ENCODE measurements at places on chromosomes 7 and 10. TPM values are rescaled to one million over a fixed set of nuclear protein-coding genes. Genes with fewer than 3 reads are reported as not detected.
A peak's percentile ranks its signal among the peaks of the same experiment; 100 is the strongest.

- DNase-seq: no peak
Measured at GRCh38 chr10:31204090-31204489, 114.9 kb upstream of the ZEB1 start.

GRCh38 chr10:60430017-60430416 lies 40.3 kb upstream of the ANK3 start:
- no peak for DNase-seq

- no peak for DNase-seq
Measured at GRCh38 chr10:132054564-132054963, 11.2 kb upstream of the JAKMIP3 start.

- no peak for DNase-seq
Measured at GRCh38 chr10:74816824-74817498, 9.4 kb upstream of the KAT6B start.

- no peak for DNase-seq
Measured at GRCh38 chr10:123635131-123635530, 31.0 kb upstream of the GPR26 start.

- no peak for DNase-seq
Measured at GRCh38 chr7:33809228-33809627, 96.1 kb upstream of the BMPER start.

DNA sequence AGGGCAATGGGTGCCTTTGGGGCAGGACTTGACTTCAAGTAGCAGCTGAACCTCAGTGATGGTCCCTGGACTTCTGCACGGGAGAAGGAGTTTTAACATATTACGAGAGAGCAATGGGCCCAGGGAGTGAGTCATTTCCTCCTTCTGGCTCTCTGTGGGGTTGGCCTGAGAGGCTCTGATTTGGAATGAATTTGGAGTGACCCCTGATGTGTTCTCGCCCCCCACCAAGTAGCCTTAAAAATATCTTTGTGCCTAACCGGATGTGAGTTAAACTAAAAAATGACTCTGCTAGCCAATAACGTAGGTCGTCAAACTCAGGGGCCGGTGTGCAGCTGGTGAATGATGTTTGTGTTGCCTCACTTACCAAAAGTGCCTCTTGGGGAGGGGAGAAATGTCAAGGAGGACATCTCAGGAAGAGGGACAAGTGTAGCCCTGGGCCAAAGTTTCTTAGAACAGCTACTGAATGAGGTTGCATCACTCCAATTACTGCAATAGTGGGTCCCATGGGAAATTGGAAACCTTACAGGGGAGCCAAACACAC lies 656.6 kb downstream of the INHBA start:
- no peak for DNase-seq

DNA sequence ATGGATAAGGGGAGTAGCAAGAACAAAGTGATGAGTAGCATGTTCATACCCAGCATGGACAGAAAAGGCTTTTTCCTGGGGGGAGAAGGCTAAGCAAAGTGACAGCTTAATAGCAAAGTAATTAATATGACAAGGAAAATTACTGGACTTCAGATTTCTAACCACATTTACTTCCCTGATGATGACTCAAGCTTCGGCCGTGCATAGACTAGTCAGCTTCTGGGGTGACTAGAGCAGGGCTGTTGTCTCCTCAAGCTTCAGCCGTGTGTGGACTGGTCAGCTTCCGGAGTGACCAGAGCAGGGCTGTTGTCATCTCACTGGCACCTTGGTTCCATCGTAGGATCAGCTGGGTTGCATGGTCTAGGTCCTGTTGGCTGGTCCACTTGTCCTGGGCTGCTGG lies 2.1 kb upstream of the ZNF117 start:
- no peak for DNase-seq

- no peak for DNase-seq
Measured at GRCh38 chr7:100875356-100875751, 451 bp downstream of the SRRT start.

- no peak for DNase-seq
Measured at GRCh38 chr10:95756041-95756761, at the start of gene ENTPD1. Gene ENTPD1, plus strand, starts transcription at chr10:95756163. Its CDS starts 77 bp downstream, at chr10:95756240.

GRCh38 chr10:30527623-30528428 lies 93.8 kb downstream of the MAP3K8 start:
- DNase-seq: no peak

DNA sequence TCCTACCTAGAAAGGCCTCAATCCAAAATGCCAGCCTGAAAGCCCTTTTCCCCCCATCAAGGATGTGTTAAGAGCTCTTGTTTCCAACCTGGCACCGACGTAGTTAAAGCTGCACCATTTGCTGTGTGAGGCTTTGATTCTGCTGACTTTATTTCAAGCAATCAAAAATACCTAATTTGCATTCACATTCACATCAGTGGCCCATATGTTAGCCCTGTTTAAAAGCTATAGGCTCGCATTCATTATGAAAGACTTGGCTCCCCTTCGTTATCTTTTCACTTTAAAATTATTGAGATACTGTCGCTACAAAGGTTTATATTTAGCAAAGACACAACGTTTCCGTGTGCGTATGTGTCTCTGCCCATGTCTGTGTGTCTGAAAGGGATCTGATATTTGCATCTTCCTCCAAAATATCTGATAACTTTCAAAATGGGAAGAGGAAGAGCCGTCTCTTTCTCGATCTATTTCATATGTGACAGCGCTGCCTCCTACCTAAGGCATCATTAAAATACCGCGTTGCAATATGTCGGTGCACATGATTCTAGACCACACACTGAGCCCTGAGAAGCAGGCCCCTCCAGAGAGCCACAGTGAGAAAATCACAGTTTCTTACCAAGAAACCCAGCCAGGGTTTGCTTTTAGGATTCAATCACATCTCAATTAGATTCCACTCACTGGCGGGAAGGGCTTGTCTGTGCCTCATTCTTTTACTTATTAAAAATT lies 57.1 kb upstream of the ITPRID1 start:
- DNase-seq: no peak

DNA sequence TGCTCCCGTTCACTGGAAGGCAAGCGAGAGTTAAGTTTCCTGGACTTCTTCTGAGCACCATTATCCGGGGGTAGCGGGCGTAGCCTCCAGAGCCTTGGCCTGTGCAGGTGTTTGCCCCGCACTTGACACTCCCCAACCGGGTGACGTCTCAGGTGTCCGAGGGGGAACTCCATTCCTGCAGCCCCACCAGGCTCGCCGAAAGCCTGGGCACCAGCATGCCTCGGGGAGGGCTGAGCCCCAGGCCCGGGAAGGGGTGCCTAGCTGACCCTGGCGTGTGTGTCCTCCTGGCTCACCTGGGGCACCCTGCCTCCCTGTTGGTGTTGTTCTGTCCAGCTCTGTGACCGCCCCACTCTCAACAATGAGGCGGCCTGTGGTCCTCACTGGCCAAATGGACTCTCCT lies 109.4 kb upstream of the GPR26 start:
- DNase-seq: no peak

- no peak for DNase-seq
Measured at GRCh38 chr10:68955355-68955831, 577 bp upstream of the DDX21 start.

GRCh38 chr10:22505911-22506685 lies 160.8 kb downstream of the SPAG6 start:
- no peak for DNase-seq

GRCh38 chr10:44008270-44008916 lies 359.7 kb upstream of the ZNF32 start:
- DNase-seq: no peak

GRCh38 chr10:71005337-71006305 lies 117.3 kb upstream of the PCBD1 start:
- DNase-seq: no peak

GRCh38 chr10:124736491-124737136 lies 7.6 kb downstream of the FAM53B start:
- DNase-seq: peak; percentile 86

- DNase-seq: no peak
Measured at GRCh38 chr10:122445904-122446303, 8.5 kb upstream of the ARMS2 start.

- DNase-seq: no peak
Measured at GRCh38 chr7:91194841-91195240, 69.4 kb upstream of the FZD1 start.

- no peak for DNase-seq
Measured at GRCh38 chr10:49474901-49475300, 64.0 kb downstream of the ERCC6 start.

DNA sequence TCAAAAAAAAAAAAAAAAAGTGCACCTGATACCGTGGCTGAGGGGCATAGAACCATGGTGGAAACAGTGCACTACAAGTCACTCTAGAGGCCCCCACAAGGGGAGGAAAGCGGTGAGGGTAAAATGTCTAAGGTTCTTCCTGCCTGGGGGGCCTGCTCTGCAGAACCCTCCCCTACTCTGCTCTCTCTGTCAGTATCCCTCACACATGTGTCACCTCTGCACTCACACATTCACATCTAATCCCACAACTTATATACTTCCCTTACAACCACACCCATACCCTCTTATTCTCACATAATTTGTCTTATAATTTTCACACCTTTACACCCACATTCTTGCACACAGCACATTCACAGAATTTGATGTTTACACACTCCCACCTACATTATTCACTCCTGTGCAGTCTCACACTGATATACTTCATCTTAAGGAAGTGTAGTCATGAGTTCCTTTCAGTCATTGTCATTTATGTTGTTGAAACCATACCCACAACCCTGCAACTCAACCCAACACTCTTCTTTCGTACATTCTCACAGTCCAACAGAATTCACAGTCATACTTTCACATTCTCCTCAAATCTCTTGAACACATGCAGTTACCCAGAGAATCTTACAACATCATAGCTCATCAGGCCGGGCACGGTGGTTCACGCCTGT lies 68.0 kb upstream of the PAX2 start:
- DNase-seq: no peak

- DNase-seq: no peak
Measured at GRCh38 chr7:73769481-73770001, 529 bp downstream of the CLDN3 start.

GRCh38 chr7:158263964-158264748 lies 323.5 kb downstream of the PTPRN2 start:
- DNase-seq: no peak

DNA sequence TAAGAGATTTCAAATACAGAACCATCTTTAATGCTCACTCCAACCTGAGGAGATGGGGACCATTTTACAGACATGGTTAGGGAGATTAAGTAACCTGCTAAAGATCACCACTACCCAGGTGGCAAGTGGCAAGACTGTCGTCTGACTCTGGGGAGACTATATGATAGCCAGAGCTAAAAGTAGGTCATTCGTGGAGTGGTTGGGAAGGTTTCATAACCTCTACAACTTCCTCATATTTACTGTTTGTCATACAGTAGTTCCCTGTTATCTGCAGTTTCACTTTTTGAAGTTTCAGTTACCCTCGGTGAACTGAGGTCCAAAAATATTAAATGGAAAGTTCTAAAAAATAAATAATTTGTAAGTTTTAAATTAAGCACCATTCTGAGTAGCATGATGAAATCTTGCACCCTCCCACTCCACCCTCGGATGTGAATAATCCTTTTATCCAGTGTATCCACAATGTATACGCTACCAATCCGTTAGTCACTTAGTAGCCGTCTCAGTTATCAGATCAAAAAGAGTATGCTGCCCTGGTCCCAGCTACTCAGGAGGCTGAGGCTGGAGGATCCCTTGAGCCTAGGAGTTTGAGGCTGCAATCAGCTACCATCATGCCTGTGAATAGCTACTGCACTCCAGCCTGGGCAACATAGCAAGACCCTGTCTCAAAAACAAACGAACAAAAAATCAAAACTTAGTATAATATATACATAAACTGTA lies 14.9 kb upstream of the LGI1 start:
- DNase-seq: no peak

DNA sequence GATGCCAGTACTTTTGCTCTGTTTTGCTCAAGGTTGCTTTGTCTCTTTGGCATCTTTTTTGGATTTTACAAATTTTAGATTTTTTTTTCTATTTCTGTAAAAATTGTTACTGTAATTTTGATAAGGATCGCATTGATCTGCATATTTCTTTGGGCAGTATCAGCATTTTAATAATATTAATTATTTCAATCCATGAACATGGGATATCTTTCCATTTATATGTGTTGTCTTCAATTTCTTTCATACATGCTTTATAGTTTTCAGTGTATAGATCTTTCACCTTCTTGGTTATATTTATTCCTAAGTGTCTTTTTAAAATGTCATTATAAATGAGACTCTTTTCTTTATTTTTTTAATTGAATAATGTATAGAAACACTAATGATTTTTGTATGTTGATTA lies 301.6 kb upstream of the SEMA3D start:
- DNase-seq: no peak

Gene CRTAC1
- 123 TPM for total RNA-seq

Gene LRRD1
- total RNA-seq: not detected

Gene CYP26A1
- not detected for total RNA-seq

Gene TACC2
- 141 TPM for total RNA-seq

Gene DRGX
- not detected for total RNA-seq

Gene NODAL
- not detected for total RNA-seq

Gene GIMAP5
- total RNA-seq: 31.9 TPM

Gene SLC35G1
- 3.6 TPM for total RNA-seq

Gene ARHGAP21
- total RNA-seq: 83.1 TPM

Gene ZCWPW1
- 4.9 TPM for total RNA-seq

Gene ASZ1
- total RNA-seq: not detected
